ENCODE measurements at places on chromosomes 13 and 19. TPM values are rescaled to one million over a fixed set of nuclear protein-coding genes. Genes with fewer than 3 reads are reported as not detected.

The CHERP gene
- polyA plus RNA-seq = 28.1 TPM

The PDE4C gene
- polyA plus RNA-seq = 0.86 TPM

The AXL gene
- 4.3 TPM for polyA plus RNA-seq

The RDH8 gene
- not detected for polyA plus RNA-seq

The FFAR1 gene
- polyA plus RNA-seq = not detected

The SLITRK1 gene
- polyA plus RNA-seq = not detected

The ATCAY gene
- polyA plus RNA-seq = not detected

The PAN3 gene
- 3.4 TPM for polyA plus RNA-seq

GRCh38 chr13:42992764-42993122 is 702 bp upstream of the EPSTI1 start:
- no peak for DNase-seq

GRCh38 chr19:41351339-41352245 is 2.1 kb downstream of the TGFB1 start:
- peak; percentile 70 for DNase-seq

- DNase-seq = no peak
Measured at GRCh38 chr19:44623080-44623479, 9.7 kb downstream of the IGSF23 start.

DNA sequence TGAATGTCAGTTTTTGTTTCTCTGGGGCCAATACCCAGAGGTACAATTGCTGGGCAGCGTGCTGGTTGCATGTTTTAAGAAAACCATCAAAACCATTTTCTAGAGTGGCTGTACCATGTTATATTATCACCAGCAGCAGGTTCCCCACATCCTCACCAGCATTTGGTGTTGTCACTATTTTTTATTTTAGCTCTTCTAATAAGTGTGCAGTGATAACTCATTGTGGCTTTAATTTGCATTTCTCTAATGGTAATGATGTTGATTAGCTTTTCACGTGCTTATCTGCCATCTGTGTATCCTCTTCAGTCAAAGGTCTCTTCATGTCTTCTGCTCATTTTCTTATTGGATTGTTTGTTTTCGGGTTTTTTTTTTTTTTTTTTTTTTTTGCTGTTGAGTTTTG is 21.9 kb downstream of the PAK4 start:
- DNase-seq = no peak

DNA sequence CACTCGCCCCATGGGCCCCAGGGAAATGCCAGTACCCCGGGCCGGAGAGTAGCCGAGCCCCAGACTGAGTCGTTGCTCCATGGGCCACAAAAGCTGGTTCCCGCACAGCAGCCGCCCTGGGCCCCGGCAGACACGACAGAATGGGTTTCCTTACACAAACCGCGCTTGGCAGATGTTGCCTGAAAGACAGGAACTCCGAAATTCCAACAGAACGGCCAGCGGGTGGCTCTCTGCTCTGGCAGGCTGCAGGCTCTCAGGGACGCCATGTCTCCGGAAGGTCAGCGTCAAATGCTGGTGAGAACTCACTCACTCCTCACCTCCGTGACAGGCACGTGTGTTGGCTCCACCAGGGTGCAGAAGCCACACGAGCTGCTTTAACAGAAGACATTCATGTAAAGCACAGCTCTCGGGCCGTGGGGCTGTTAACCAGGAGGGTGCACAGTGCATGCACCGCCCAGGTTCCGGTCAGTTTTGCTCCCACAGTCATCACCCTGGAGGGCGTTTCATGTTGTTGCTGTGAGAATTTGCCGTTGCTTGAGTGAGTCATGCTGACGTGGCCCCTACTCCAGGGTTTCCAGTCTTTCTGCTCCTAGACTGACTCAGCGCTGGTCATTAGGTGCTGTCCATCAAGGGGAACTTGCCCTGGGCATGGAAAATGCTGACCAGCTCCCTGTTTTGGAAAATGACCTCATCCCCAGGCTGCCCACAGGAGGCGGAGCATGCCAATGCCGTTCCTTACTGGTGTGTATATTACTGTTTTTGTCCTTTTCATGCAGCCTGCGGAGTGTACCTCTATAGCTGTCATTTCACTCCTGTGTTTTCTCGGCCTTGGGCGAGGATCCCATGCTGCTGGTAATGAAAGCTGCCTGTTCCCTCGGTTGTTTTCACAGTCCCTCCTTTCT is 44.8 kb downstream of the ANKRD10 start:
- peak; percentile 95 for DNase-seq

- no peak for DNase-seq
Measured at GRCh38 chr19:5985098-5985783, 7.3 kb upstream of the RANBP3 start.

DNA sequence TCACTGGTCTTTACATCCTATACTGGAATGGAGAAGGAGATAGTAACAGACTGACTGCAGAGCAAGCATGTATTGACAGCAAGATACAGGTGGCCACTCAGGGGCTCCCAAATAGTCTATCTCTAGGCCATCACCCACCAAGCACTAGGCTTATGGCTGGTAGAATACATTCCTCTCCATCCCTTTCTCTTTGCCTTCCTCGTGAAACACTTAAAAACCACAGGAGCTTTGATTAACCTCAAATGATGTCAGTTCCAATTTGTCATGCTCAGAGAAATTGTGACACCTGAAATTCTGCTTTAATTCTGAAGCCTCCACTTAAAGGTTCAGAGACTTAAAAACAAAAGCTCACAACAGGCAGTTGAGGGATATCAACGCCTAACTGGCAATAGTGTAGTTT is 17.2 kb downstream of the ENOX1 start:
- DNase-seq = no peak

GRCh38 chr13:43343645-43344044 is 320.3 kb downstream of the DNAJC15 start:
- no peak for DNase-seq

DNA sequence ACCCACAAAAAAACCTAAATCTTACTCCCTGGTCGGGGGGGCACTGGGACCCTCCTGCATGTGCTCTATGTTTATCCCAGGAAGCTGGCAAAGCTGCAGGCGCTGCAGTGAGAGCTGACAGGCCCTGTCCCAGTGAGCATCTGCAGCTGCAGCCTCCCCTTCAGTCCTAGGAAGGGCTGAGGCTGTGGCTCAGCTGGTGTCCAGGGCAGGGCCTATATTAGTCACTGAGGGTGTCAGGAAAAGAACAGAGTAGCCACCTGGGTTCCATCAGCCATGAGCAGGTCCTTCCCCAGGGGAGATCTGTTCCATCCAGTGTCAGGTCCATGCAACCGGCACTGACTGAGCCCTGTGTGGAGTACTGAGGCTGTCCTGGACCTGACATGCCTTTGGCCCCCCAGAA is 120.5 kb downstream of the TNFRSF19 start:
- no peak for DNase-seq

GRCh38 chr13:37446503-37446902 is 152.1 kb downstream of the POSTN start:
- no peak for DNase-seq

DNA sequence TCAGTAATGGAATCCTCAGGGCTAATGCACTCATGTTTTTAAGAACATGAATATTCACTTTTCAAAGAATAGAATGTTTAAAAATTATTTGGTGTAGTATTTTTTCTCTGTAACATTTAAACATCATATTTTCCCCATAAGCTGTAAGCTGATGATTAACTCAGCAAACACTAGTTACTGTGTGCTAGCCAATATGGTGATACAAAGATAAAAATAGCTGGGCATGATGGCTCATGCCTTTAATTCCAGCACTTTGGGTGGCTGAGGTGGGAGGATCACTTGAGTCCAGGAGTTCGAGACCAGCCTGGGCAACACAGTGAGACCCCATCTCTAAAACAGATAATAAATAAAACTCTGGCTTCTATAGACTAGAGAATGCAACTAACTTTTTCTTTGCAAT is 13.2 kb downstream of the RNF17 start:
- DNase-seq = no peak

- DNase-seq = no peak
Measured at GRCh38 chr19:27733551-27734266, 1479.2 kb downstream of the UQCRFS1 start.

GRCh38 chr13:23801141-23801540 is 88.1 kb downstream of the MIPEP start:
- no peak for DNase-seq

DNA sequence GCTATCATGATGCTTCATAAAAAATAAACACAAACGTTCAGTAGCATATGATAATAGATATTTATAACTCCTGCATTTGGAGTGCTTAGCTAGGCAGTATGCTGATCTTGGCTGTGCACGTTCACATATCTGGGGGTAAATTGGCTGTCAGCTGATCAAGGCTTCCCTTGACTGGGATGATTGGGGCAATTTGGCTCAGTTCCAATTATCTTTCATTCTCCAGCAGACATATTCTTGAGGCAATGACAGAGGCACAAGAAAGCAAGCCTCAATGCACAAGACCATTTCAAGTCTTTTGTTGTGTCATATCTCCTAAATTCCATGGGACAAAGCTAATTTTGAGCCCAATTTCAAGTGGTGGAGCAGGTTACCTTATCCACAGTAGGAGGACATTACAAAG is 142.0 kb downstream of the DLEU7 start:
- DNase-seq = no peak

DNA sequence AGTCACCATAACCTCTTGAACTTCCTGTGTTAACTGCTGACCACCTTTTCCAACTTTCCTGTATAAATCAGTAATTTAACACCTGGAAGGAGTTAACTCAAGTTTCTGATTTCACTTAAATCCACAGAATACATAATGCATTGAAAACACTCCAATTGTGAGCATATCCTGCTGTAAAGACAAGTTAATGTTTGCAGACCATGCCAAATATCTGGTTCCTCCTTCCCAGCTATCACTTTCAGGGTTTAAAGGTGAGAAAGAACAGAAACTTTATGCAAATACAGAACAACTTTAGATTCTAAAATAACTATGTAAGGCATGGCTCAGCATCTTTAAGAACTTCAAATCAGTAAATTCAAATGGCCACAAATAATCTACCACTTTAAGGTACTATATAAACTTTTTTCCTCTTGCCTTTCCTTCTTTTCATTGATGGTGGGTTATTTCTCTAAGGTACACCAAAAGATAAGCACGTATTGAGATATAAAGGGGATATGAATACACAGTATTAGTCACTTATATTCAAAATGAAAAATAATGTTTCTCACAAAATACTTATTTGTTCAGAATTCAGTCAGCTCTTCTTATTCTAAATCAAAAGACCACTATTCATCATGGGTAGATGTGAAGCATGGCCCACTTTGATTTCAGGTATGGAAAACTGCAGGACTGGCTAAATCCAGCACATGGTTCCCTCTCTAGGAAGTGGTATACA is 6.6 kb upstream of the TPTE2 start:
- DNase-seq = no peak

DNA sequence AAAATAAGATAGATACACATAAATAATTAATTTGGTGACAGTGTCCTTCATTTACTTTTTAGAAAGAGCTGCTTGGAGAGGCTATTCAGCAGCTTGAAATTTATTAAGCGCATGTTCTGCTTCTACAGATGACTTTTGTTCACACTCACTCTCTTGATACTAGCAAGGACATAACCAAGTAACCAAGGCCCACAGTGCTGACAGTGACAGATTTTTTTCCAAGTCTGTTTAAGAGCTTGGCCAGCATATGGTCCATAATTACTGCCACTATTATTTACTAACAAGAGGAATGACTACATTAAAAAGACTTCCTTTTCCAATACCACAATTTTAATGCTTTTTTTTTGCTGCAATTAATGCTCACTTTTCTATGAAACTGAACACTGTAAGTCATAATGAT is 673.7 kb upstream of the MIR17HG start:
- no peak for DNase-seq

GRCh38 chr13:99119656-99120055 is 81.0 kb upstream of the UBAC2 start:
- DNase-seq = no peak

GRCh38 chr19:51027873-51028272 is 1.5 kb upstream of the KLK11 start:
- no peak for DNase-seq

DNA sequence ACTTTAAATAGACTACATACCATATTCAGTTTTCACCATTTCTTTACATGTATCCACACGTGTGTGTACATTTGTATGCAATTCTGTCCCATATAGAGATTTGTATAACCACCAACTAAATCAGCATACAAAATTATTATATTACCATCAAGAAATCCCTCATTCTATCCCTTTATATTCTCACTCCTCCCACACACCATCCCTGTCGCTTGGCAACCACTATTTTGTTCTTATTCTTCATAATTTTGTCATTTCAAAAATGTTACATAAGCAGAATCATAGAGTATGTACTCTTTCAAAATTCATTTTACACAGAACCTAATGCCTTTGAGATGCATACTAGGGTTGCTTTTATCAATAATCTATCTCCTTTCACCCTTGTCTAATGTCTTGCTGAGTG is 740.5 kb downstream of the SLITRK5 start:
- DNase-seq = no peak

- no peak for DNase-seq
Measured at GRCh38 chr13:113232208-113233003, 23.0 kb downstream of the CUL4A start.
